Activated T-cell treated with anti-CD3 and anti-CD28 coated beads, Interleukin-2, amount 50 U/mL, for 24 hours (primary cell): ENCODE measurements at places on chromosomes 5 and 9.

DNA sequence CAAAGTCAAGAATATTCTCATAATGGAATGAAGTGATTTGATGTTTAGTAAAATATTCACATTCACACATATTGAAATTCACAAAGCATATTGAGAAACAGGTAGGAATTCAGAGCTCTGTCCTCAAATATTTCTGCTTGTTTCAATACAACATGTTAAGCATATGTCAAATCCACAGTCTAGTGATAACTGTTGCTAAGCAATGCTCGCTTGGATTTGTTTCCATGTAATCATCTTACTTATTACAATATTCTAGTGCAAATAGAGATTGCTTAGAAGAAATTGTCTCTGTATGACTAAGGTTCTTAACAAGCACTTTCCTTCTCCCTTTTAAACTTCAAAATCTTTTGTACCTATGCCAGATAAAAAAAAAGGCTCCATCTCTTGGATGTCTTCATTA is 995.7 kb downstream of the CDH18 start:
- no peaks in the 10 kb centered on the region for H3K27me3 ChIP-seq
- DNase-seq = no peak
- H3K4me3 ChIP-seq = no peak overlapping the region
- H3K27ac ChIP-seq = no peak overlapping the region
- no peaks in the 10 kb centered on the region for H3K4me1 ChIP-seq
- H3K36me3 ChIP-seq = no peaks in the 10 kb centered on the region

DNA sequence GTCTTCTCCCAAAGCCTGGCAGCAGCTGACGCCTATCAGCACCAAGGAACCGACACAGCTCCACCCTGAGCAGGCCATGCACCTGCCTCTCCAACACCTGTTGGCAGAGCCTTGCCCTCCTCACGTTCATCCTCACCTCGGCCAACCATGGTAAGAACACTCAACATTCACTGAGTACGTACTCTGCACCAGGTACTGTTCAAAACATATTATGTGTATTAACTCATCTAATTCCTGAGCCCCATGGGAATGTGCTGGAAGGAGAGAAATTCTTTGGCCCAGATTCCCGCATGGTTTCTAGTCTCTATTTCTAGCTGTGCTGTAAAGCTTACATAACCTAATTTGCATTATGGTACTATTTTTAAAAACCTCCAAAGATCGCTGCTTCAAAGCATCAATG is 86.1 kb downstream of the GPR21 start:
- no peak for DNase-seq
- no peak overlapping the region for H3K4me3 ChIP-seq
- peaks cover 8% of the 10 kb centered on the region for H3K4me1 ChIP-seq

DNA sequence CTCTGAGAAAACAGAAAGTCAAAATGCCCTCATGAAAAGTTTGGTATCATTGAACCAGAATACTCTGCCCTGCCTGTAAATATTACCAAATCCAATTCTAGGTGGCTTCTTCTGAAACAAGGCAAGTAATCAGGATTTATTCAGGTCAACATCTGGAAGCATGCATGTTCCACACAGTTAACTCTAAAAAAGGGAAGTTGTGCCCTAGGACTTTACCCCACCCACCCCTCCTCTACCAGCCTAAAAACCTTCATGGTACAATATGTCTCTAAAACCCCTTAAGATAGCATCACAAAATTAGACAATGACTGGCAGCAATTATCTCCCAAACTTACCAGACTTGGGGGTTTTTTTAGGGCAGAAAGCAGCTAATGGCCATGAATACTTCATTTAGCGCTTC is 414.8 kb upstream of the SLC30A5 start:
- no peak overlapping the region for H3K4me3 ChIP-seq
- no peak overlapping the region for H3K27ac ChIP-seq
- no peaks in the 10 kb centered on the region for H3K27me3 ChIP-seq
- DNase-seq = no peak

DNA sequence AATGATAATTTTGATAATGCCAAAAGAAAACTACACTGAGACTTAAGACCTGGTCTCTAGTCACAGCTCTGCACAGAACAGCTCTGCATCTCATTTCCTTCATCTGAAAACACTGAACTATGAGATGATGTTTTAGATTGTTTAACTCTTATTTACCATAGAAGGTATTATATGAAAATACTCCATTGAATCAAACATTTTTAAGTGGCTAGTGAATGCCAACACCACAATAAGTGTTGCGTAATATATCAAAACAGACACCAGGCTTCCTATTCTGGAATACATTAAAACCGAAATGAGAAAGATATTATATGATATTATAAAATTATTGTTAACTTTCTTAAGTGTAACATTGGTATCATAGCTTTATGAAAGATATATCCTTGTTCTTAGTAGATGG is 14.6 kb downstream of the CETN3 start:
- H3K36me3 ChIP-seq = peaks cover 57% of the 10 kb centered on the region
- no peak for DNase-seq
- no peak overlapping the region for H3K4me3 ChIP-seq
- H3K4me1 ChIP-seq = peaks cover 13% of the 10 kb centered on the region
- no peaks in the 10 kb centered on the region for H3K27me3 ChIP-seq

DNA sequence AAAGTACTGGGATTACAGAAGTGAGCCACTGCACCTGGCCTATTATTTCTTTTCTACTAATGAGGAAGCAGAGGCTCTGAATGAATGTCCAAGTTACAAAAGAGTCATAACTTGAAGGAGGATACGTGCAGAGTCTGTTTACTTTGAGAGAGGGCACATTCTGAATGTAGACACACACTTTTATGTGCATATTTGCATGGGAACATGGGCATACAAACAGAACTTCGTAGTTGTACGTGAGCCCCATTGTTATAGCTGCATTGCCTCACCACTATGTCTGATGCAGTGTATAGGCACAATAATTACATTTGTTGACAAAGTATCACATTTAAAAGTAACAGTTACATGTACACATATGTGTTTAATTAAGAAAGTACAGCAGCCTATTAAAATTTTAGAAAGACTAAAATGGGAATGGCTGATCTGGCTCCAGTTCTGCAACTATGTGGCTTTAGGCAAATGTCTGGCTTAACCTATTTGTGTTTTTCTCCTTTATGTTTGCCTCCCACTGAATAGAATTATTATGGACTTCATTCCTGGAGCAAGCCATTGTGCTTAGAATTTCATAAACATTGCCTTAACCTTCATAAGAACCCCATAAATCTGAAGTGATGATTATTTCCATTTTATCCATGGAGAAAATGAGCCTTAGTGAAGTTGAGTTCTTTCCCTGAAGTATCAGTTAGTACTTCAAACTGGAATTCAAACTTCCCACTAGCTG is 3.0 kb upstream of the DPYSL3 start:
- peaks cover 5% of the 10 kb centered on the region for H3K4me1 ChIP-seq
- no peak overlapping the region for H3K4me3 ChIP-seq
- no peaks in the 10 kb centered on the region for H3K36me3 ChIP-seq
- no peak for DNase-seq
